AG09319 (cell line): ENCODE measurements at places on chromosomes 4 and X.

GRCh38 chr4:3529363-3529762 is 2.9 kb downstream of the LRPAP1 start:
- DNase-seq = no peak

DNA sequence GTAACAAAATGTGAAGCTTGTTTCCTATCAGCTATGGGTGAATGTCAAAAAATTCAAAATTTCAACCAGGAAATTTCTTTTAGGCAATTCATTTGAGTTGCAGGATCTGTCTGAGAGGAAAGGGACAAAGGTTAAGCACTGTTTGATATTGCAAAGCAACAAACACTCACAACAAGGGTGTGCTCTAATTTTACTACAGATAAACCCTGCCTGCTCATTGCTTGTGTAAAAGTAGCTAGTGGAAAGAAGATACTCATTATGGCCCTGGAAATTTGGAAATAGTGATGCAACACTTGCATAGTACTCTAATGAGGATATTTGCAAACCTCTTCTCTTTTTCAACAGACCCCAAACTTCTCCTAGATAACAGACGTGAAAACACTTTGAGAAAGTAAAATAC is 27.1 kb downstream of the FAM47E start:
- DNase-seq = no peak

- DNase-seq = no peak
Measured at GRCh38 chr4:168720396-168720900, 223.6 kb downstream of the PALLD start.

DNA sequence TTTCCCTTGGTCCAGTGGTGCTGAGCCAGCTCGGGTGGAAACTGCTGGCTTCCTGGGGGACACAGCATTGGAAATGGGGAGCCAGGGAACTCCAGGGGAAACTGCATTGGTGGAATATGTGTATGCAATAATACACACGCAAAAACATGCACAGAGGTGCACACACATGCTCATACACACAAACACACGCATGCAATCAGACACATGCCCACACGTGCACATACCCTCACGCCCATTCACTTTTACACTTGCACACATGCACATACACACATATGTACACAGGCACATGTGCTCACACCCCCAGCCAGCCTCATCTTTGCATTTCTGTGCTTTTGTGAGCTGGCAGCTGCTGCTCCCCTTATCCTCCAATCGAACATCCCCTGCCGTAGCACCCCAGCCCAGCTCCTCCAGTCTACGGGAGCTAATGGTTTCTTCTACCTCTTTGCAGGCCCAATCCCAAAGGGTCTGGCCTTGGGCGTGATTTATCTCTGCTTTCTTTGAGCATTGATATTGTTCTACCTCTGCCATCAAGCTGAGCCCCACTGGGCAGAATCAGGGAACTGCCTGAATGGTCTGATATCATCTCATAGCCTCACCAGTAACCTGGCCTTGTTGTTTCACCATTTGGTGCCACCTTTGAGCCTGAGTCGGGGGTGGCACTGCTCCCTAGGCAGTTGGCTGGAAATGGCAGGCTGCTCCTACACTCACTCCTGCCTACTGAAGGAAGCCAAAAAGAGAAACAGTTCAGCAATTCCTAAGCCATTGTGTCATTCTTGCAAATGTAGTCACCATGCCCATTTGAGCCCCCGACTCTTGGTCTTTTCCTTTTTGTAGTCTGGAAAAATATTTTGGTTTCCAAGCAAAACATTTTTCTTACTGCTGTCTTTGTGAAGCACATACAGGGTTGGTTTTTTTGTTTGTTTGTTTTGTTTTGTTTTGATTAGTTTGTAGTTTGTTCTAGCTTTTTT is 104.4 kb upstream of the MAMLD1 start:
- DNase-seq = no peak

GRCh38 chr4:105767579-105767978 is 59.0 kb downstream of the GSTCD start:
- DNase-seq = no peak
